Activated naive CD4-positive, alpha-beta T cell treated with anti-CD3 and anti-CD28 coated beads for 36 hours (primary cell): ENCODE measurements at places on chromosomes 13 and 19. TPM values are rescaled to one million over a fixed set of nuclear protein-coding genes. Genes with fewer than 3 reads are reported as not detected.

- no peak for DNase-seq
These were observed 28.7 kb downstream of the COMP start for GRCh38 chr19:18762125-18763023.

GRCh38 chr13:48595431-48596429 is 58.0 kb upstream of the CYSLTR2 start:
- peak; percentile 75 for DNase-seq

FPR2 gene
- not detected for total RNA-seq

DNA sequence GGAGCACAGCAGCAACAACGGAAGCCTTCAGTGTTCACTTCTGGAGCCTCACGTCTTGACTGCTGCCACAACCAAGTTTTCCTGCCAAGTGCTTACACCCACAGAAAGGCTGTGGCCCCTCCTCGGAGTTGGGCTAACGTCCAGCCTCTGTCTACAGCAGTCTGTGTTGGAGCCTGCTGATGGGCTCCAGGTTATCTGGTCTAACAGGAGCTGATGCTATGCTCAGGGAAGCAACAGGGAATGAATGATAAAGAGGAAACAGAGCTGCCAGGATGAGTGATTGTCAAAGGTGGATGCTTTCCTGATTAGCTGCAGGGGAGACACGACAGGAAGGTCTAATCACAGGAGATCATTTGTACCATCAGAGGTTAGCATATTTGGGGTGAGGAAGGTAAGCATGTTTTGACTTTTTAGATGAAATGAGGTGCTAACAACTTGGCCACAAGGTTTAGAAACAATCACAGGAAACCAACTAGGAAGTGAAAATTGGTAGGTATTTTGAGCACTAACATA is 53.8 kb upstream of the RCBTB2 start:
- DNase-seq: no peak

DNA sequence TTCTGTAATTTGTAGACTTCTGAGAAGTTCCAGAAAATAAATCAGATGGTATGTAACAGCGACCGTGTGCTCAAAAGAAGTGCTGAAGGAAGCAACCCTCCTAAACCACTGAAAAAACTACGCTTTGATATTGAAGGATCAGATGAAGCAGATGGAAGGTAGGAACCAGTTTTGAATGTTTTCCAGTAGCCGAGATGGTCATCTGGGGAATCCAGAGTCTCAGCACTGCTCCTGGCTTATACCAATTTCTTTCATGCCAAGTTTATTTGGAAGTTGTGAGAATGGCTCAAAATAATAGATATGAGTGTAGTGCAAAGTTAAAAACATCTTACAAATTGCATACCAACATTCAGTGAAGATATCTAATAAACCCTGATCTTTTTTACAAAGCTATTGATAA is 56.2 kb downstream of the RCBTB2 start:
- DNase-seq: no peak

GRCh38 chr19:35151273-35152065 is 3.1 kb upstream of the FXYD5 start:
- DNase-seq: no peak

GRCh38 chr13:101955764-101956163 is 446.1 kb downstream of the FGF14 start:
- no peak for DNase-seq

DNA sequence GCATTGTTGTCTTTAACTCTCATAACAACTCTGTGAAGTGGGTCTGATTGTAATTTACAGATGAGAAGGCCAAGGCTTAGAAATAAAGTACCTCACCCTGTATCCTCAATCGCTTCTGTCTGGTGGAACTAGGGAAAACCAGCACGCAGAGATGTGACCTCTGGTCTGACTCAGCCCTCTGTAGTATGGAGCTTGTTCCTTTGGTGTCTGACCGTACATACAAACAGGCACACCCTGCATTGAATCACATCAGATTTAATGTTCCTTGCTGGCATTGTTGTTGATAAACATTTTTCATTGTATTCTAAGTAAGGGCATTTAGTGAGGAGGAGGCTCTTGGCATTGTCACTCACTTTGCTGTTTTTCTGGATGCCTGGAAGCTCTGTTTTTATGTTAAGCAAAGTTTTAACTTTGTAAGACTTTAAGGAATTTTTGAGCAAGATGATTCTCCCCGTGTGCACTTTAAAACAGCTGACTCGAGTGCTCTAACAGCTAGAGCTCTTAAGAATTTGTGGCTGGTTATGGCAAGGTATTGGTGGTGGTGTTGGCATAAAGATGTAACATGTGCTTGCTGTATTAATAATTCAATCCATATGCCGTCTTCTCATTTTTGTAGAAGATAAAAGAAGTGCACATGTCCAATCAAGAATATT is 89.0 kb upstream of the SPATA13 start:
- no peak for DNase-seq

C19orf81 gene
- total RNA-seq: 1.7 TPM

GPR180 gene
- total RNA-seq: 5.6 TPM
